Hair follicular keratinocyte (primary cell): ENCODE measurements at places on chromosomes 2 and 18. TPM values are rescaled to one million over a fixed set of nuclear protein-coding genes. Genes with fewer than 3 reads are reported as not detected.

The ZNF385B gene
- total RNA-seq = not detected in 2 replicates

The INO80B gene
- total RNA-seq = 14.9 and 28.2 TPM in 2 replicates

The IL1F10 gene
- 0.08 and 1.3 TPM in 2 replicates for total RNA-seq

The SIX3 gene
- total RNA-seq = not detected in 2 replicates

The TLX2 gene
- 0.08 TPM in 1 of 2 replicates, not detected in the other for total RNA-seq

The DNAH6 gene
- total RNA-seq = under 0.01 and 0.04 TPM in 2 replicates

The MEX3C gene
- total RNA-seq = 38.6 and 52.6 TPM in 2 replicates

The SRD5A2 gene
- not detected in 2 replicates for total RNA-seq

The BARD1 gene
- total RNA-seq = 7.5 and 11.9 TPM in 2 replicates

The MPP4 gene
- 0.23 and 0.55 TPM in 2 replicates for total RNA-seq

The CLEC4F gene
- total RNA-seq = not detected in 2 replicates

The AOX1 gene
- 17.5 and 21.3 TPM in 2 replicates for total RNA-seq

The ALK gene
- total RNA-seq = under 0.01 TPM in 1 of 2 replicates, not detected in the other

The XDH gene
- 33.5 and 87.8 TPM in 2 replicates for total RNA-seq

The PRKCE gene
- total RNA-seq = 0.76 and 1.2 TPM in 2 replicates

The AAMP gene
- 126 and 189 TPM in 2 replicates for total RNA-seq

The POTEI gene
- not detected in 2 replicates for total RNA-seq

The IGFBP2 gene
- 2.4 and 52.5 TPM in 2 replicates for total RNA-seq

The RFX8 gene
- total RNA-seq = 0.08 TPM in 1 of 2 replicates, not detected in the other

The CYBRD1 gene
- 12.3 and 22.3 TPM in 2 replicates for total RNA-seq

The MOGAT1 gene
- not detected in 2 replicates for total RNA-seq

The KCNJ3 gene
- total RNA-seq = not detected in 2 replicates

The TMEM37 gene
- 0.19 TPM in 1 of 2 replicates, not detected in the other for total RNA-seq

The TMEM247 gene
- total RNA-seq = not detected in 2 replicates

The LCT gene
- total RNA-seq = 0.04 and 0.08 TPM in 2 replicates

The RPRM gene
- total RNA-seq = not detected in 2 replicates

The SAG gene
- not detected in 2 replicates for total RNA-seq

The LRRTM1 gene
- not detected in 2 replicates for total RNA-seq
